ENCODE measurements at places on chromosomes 13 and 19.

- H3K27ac ChIP-seq, result no peak overlapping the region
- no peak overlapping the region for H3K4me3 ChIP-seq
- no peaks in the 10 kb centered on the region for H3K27me3 ChIP-seq
- DNase-seq, result no peak
- H3K36me3 ChIP-seq, result no peaks in the 10 kb centered on the region
Observed at GRCh38 chr19:2372076-2372612, 12.1 kb downstream of the TMPRSS9 start.

DNA sequence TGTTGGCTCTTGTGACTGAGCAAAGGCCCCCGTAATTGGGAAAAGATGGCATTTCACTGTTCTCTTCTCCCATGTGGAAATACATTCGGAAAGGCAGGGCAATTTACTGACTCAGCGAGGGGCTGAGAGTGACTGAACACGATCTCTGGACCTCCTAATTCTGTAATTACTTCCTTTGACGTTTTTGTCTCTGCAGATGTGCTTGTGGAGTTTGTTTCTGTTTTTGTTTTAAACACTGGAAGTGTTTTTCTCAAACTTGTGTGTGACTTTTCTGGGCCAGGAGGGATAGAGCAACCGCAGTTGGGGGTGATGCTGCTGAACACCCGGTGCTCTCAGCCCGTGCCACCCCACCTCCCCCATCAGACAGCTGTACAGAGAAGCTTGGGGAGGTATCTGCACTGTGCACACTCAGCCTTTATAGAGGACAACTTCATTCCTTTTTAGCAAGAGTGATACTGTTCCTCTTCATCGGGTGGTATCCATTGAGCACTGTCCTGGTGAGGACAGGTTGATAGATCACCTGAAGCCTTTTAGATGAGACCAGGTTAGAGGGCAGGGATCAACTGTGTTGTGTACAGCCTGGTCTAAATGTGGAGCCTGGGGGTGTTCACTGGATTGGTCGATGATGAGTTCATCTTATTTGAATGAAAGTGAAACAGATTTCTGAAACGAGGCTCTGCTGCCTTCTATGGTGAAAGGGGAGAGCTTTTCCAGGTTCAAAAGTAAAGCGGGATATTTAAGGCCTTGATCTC, 117.4 kb downstream of the ESD start:
- H3K27me3 ChIP-seq, result no peaks in the 10 kb centered on the region
- H3K36me3 ChIP-seq, result no peaks in the 10 kb centered on the region
- no peak for DNase-seq
- peaks cover 37% of the 10 kb centered on the region for H3K4me1 ChIP-seq
- peak overlapping the region; percentile 28 for H3K4me3 ChIP-seq

DNA sequence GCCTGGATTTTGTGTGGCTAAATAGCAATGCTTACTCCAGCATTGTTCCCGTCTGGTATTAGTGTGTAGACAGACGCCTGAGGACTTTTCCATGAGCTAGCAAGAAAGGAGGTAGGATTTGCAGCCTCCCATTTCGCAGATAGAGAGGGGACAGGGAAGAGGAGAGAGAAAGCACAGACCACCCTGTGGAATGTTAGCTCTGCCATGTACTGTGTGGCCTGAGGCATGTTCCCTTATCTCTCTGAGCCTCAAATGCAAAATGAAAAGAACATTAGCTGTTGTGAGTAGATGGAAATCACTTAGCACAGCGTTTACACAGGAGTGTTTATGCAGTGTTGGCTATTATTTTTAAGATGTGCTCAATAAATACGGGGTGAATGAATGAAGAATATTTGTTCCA, 45.5 kb downstream of the OLFM4 start:
- no peak overlapping the region for H3K27ac ChIP-seq
- H3K36me3 ChIP-seq, result no peaks in the 10 kb centered on the region
- no peaks in the 10 kb centered on the region for H3K4me1 ChIP-seq
- H3K27me3 ChIP-seq, result no peaks in the 10 kb centered on the region

DNA sequence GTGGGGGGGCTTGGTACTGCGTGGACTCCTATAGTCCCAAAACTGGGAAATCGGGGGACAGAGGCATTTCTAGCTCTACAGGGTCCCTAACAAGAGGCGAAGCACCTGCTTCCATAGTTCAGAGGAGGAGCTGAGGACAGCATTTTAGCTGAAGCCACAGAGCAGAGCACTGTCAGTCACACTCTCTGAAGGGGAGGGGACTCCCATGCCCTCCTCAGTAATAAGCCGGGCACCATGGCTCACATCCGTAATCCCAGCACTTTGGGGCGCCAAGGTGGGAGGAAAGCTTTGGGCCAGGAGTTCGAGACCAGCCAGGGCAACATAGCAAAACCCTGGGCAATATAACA, 3.8 kb downstream of the NPAS1 start:
- no peak for DNase-seq
- peaks cover 12% of the 10 kb centered on the region for H3K27me3 ChIP-seq
- H3K36me3 ChIP-seq, result no peaks in the 10 kb centered on the region
- no peak overlapping the region for H3K27ac ChIP-seq
- H3K4me3 ChIP-seq, result no peak overlapping the region
- H3K4me1 ChIP-seq, result peaks cover 26% of the 10 kb centered on the region

- no peak for DNase-seq
- no peaks in the 10 kb centered on the region for H3K4me1 ChIP-seq
- H3K27me3 ChIP-seq, result no peaks in the 10 kb centered on the region
- no peaks in the 10 kb centered on the region for H3K36me3 ChIP-seq
- no peak overlapping the region for H3K4me3 ChIP-seq
Observed at GRCh38 chr13:88656751-88657150, 985.6 kb downstream of the SLITRK5 start.

DNA sequence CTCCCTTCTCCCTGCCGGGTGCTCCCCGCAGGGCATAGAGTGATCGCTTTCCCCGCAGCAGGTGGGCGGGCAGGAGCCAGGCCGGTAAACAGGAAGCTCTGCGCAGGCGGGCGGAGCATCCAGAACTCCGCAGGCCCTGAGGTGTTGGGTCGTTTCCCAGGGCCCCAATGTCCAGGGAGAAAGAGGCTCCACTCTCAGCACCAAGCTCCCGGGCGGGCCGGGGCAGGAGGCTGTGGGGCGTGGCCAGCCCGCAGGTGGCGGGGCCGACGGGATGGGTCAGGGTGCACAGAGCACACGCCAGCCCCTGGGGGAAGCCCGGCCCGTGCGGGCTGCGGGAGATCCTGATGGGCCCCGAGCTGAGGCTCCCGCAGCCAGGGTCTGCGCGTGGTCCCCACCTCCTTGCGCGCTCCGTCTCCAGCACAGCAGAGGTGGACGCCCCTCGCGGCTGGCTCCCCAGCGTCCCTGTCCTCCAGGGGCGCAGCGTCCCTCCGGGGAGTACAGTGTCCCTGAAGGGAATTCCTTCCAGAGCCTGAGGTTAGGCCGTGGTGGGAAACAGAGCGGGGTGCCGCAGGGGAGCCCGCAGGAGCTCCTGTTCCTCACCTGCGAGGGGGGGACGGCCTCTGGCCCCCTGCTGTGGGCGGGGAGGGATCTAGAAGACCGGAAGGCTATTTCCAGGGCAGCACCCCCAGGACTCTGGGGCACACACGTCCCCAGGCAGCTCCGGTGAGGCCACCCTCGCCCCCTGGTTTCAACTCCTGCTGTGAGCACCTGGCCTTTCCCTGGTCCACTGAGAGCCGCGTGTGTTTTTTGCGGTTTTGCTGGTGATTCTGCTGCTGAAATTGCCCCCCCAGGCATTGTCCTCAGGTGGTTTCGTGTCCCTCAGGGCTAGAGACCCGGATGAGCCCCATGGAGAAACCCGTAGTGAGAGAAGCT, 12.2 kb downstream of the PIP5K1C start:
- peaks cover 44% of the 10 kb centered on the region for H3K4me1 ChIP-seq
- H3K36me3 ChIP-seq, result peaks cover 10% of the 10 kb centered on the region
- DNase-seq, result no peak
- no peak overlapping the region for H3K27ac ChIP-seq
- H3K27me3 ChIP-seq, result no peaks in the 10 kb centered on the region
- no peak overlapping the region for H3K4me3 ChIP-seq

- H3K4me1 ChIP-seq, result no peaks in the 10 kb centered on the region
- H3K36me3 ChIP-seq, result no peaks in the 10 kb centered on the region
- no peak overlapping the region for H3K27ac ChIP-seq
- H3K4me3 ChIP-seq, result no peak overlapping the region
Observed at GRCh38 chr19:5452594-5453565, 2.3 kb upstream of the ZNRF4 start.

DNA sequence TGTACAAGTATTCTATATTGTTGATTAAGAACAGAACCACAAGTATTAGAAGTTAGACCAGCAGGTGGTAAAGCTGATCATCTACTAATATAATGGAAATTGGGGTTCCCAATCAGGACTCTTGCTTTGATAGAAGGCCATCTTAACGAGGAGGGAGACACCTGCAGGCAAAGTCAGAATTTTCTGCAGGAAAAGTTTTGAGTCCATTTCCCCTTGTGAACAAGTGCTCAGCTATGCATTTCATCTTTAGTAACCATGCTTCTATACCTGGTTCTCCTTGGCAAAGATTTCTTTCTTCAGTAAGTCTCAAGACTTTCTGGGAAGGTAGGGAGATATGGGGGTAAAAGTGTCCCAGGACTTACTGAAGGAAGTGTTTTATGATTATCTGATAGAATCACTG, 36.1 kb upstream of the USPL1 start:
- H3K27me3 ChIP-seq, result no peaks in the 10 kb centered on the region
- H3K4me1 ChIP-seq, result peaks cover 8% of the 10 kb centered on the region
- H3K27ac ChIP-seq, result no peak overlapping the region

GRCh38 chr13:98534821-98535220, 42.1 kb downstream of the STK24 start:
- peaks cover 94% of the 10 kb centered on the region for H3K4me1 ChIP-seq
- H3K27me3 ChIP-seq, result no peaks in the 10 kb centered on the region
- H3K27ac ChIP-seq, result no peak overlapping the region

DNA sequence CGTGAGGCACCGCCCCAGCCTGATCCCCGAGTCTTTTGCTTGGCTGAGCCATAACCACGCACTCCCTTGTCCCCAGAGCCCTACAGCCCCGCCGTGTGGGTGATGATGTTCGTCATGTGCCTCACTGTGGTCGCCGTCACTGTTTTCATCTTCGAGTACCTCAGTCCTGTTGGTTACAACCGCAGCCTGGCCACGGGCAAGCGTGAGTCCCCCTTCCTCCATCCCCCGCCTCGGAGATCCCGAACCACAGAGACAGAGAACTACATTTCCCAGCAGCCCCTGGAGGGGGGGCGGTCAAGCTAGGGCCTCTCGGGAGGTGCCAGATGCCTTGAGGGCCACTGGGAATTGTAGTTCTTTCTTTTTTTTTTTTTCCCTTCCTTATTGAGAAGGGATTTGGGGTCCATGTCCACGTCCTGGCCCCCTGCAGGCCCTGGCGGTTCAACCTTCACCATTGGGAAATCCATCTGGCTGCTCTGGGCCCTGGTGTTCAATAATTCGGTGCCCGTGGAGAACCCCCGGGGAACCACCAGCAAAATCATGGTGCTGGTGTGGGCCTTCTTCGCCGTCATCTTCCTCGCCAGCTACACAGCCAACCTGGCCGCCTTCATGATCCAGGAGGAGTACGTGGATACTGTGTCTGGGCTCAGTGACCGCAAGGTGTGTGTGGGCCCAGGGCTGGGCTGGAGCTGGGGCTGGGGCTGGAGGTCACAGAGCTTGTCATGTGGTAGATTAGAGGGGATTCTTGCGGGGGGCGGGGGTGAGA, 25.9 kb downstream of the GRIN2D start:
- H3K36me3 ChIP-seq, result no peaks in the 10 kb centered on the region
- no peak overlapping the region for H3K4me3 ChIP-seq
- H3K27ac ChIP-seq, result no peak overlapping the region
- DNase-seq, result no peak
- peaks cover 13% of the 10 kb centered on the region for H3K4me1 ChIP-seq

DNA sequence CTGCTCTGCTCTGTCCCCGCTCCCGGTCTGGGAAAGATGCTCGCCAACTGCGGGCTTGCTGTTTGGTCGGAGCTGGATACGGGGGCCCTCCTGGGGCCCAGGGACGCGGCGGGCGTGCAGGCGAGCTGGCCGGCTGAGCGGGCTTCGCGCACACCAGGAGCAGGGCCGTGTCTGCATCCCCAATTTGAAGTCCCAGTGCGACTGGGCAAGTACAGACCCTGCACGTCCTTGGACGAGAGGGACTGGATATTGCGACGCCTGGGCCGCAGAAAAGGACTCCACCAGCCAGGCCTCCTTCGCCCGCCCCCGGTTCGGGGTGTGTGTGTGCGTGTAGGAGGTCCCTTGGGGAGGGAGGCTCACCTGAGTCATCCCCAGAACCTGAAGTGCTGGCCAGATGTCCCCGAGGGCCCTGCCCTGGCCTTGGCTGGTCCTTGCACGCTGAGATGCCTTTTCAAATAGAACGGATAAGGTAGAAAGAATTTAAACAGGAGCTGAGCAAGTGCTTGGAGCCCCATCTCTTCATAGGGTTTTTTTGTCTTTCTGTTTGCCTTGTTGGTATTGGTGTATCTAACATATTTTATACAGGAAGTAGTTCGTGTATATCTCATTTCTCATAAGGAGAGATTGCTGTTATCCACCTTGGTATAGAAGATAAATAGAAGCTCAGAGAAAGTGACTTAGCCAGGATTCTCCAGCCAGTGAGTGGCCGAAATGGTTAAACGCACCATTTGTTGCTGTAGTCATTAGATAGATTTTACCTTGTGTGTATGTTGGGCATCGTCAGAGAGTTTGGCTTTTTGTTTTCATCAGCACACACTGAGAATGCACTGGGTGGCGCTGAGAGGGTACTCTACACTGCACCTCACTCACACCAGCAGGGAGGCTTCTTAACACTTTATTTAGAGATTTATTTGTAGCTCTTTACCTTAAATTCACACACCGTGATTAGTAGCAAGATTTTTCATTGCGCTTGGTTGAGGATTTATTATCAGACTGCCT, 1.1 kb downstream of the NAXD start:
- peak overlapping the region; percentile 89 for H3K4me3 ChIP-seq
- H3K4me1 ChIP-seq, result peaks cover 36% of the 10 kb centered on the region
- no peak for DNase-seq
- H3K27me3 ChIP-seq, result no peaks in the 10 kb centered on the region
- H3K27ac ChIP-seq, result peak overlapping the region; percentile 89
- no peaks in the 10 kb centered on the region for H3K36me3 ChIP-seq

- H3K36me3 ChIP-seq, result peaks cover 4% of the 10 kb centered on the region
- H3K27ac ChIP-seq, result no peak overlapping the region
- H3K27me3 ChIP-seq, result no peaks in the 10 kb centered on the region
- H3K4me3 ChIP-seq, result no peak overlapping the region
Observed at GRCh38 chr13:99380921-99381645, 73.9 kb upstream of the GPR183 start.

DNA sequence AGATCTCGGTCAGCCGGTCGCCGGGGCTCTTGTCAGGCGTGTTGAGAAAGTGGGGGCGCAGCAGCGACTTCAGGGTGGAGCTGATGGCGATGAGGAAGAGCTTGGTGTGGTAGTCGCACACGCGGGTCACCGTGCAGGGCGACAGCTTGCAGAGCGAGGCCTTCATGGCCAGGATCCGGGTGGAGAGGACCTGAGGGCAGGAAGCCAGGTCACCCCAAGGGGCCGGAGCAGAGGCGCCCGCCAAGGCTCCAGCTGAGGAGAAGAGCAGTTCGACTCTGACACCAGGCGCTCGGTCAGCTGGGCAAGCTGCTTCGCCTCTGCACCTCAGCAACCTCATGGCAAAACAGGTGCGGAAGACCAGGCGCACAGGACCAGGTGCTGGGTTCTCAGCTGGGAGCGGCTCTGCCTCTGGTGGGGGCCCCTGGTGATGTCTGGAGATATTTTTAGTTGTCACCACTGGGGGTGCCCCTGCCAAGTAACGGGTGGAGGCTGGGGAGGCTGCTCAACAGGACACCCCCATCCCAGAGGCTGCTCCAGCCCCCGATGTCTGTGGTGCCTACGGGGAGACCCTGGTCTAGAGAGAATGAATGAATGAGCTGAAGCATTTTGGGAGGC, 15.9 kb downstream of the CFD start:
- H3K27me3 ChIP-seq, result no peaks in the 10 kb centered on the region
- H3K4me1 ChIP-seq, result peaks cover 17% of the 10 kb centered on the region
- no peak for DNase-seq
- no peak overlapping the region for H3K27ac ChIP-seq
- H3K36me3 ChIP-seq, result peaks cover 46% of the 10 kb centered on the region
